ENCODE measurements at places on chromosomes 1 and 21.
A peak's percentile ranks its signal among the peaks of the same experiment; 100 is the strongest.

- no peak for DNase-seq
These were observed 123.6 kb upstream of the KCNJ15 start for GRCh38 chr21:38133240-38133639.

- DNase-seq: no peak
These were observed 42.3 kb upstream of the NFASC start for GRCh38 chr1:204828352-204828850.

DNA sequence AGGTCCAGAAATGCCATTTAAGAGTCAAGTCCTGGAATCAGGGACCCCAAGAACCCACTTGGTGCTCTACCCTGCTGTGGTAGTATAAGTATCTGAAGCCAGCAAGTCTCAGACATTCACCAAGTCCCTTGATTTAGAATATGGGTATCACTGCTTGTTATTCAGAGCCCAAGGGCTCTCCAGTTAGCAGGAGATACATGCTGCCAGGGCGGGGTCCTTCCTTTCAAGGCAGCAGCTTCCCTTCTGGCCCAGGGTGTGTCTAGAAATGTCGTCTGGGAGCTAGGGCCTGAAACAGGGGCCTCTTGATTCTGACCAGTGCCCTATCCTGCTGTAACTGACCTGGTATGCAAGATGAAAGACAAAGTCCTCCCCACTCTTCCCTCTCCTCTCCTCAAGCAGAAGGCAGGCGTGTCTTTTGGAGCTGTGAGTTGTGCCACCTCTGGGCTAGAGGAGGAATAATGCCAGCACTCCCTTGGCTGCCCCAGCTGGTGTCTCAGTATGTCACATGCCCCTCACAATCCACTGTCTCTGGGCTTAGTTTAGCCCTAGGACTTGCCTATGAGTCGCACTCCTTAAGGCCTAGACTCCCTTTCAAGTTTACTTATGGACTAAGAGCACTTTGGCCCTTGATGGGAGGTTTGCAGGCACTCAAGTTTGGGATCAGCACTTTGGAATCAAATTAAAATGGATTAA, 200.2 kb downstream of the MRPL39 start:
- no peak for DNase-seq

- DNase-seq: peak; percentile 63
These were observed 29.9 kb upstream of the RPTN start for GRCh38 chr1:152188673-152189591.

GRCh38 chr1:99546432-99547416, 99.2 kb upstream of the PALMD start:
- DNase-seq: no peak

DNA sequence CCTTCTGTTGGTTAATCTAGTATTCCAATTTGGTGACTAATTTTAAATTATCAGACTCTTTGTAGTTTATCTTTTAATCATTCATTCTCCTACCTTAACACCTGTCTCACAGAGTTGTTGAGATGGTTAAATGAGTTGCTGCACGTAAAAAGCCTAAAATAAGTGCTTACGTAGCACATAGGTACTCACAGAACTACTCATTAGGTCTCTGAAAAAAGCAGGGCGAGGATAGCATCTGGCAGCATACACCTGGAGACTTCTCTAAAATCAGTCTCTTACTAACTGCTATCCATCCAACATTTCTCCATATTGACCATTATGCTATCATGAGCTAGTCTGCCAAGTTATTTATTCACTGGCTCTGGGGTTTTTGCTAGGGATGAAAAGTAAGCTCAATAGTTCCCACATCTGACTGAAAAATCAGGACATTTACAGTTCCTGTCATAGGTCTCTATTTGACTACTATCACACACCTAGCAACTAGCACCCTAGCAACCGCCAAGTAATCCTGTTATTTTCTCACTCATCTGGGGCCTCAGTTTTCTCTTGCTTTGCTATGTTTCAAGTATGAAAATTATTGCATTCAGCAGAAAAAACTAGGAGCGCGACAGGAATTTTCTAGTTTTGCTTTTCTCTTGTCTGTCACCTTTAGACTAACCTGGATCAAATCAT, 11.2 kb downstream of the CSDE1 start:
- no peak for DNase-seq

DNA sequence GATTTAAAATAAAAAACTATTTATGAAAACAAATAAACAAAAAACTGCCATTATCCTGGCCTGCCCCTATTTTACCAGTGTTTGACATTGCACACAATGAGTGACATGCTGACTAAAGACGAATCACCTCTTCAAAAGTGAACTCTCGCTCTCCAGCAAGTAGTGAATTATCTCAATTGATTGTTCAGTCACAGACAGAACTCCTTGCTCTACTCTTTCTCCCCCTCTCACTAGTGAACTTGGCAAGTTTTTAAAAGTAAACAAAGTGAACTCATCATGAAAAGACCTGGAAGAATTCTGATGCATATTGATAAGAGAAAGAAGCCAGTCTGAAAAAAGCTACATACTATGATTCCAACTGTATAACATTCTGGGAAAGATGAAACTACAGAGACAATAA, 4.7 kb upstream of the C1orf52 start:
- DNase-seq: no peak

- DNase-seq: no peak
These were observed 91.3 kb upstream of the HNRNPU start for GRCh38 chr1:244955661-244956060.

DNA sequence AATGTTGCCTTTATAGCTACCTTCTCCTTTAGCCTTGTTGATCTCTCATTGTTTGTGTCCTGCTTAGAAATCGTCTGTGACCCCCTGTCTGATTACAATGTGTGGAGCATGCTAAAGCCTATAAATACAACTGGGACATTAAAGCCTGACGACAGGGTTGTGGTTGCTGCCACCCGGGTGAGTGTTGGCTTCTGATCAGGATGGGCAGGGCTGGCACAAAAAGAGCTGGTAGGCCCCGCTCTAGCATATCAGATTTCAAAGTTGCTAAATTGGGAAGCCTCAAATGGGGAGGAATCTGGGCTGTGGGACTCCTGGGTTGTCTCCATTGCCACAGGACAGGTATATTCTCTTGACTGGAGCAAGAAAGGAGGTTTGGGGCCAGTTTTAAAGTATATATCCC, 8.4 kb downstream of the NCSTN start:
- DNase-seq: no peak

GRCh38 chr1:48036710-48037355, 39.6 kb upstream of the TRABD2B start:
- DNase-seq: no peak

- DNase-seq: no peak
These were observed 13.4 kb downstream of the SNAP47 start for GRCh38 chr1:227748496-227749182.

- DNase-seq: no peak
These were observed 3.6 kb downstream of the GUK1 start for GRCh38 chr1:228143480-228144192.

DNA sequence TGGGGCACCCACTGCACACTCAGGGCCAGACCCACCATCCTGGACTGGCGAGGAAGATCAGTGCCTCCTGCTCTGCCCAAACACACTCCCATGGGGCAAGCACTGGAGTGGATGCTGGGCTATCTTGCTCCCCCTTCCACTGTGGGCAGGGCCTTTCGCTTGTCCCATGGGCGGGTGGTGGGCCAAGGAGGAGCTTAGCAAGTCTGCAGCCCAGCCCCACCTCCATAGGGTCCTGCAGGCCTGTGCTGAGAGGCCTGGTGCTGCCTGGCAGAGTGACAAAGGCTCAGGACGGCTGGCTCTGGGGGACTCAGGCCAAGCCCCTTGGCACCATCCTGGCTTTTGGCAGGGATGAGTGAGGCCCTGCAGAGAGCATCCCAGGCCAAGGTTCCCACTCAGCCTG, 89.4 kb downstream of the PTPRU start:
- no peak for DNase-seq

GRCh38 chr1:30342535-30343141, 380.7 kb downstream of the MATN1 start:
- DNase-seq: no peak

- no peak for DNase-seq
These were observed 17.4 kb upstream of the LRRC3 start for GRCh38 chr21:44437696-44438431.

DNA sequence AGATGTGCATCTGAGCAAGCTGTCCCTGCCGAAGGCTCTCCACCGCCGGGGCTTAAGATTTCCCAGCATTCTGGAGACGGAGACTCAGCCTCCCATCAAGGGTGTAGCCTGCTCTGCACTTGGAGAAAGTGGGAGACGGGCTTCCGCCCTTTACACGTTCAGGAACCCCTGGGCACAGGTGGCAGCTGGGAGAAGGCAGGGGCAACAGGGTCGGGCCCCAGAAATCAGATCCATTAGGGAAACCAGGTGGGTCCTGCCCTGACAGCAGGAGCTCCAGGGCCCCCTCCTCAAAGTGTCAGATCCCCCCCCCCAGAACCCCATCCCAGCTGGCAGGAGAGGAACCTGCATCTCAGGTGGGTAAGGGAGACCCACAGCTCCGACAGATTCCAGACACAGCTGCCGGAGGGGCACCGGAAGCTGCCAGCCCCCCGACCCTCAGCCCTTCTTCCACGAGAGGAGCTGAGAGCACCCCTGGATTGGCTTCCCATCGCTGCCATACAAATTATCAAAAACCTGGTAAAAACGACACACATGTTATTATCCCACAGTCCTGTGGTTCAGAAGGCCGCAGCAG, 236.6 kb downstream of the NPHP4 start:
- DNase-seq: no peak

GRCh38 chr21:44918581-44919033, 2.1 kb downstream of the ITGB2 start:
- DNase-seq: no peak

DNA sequence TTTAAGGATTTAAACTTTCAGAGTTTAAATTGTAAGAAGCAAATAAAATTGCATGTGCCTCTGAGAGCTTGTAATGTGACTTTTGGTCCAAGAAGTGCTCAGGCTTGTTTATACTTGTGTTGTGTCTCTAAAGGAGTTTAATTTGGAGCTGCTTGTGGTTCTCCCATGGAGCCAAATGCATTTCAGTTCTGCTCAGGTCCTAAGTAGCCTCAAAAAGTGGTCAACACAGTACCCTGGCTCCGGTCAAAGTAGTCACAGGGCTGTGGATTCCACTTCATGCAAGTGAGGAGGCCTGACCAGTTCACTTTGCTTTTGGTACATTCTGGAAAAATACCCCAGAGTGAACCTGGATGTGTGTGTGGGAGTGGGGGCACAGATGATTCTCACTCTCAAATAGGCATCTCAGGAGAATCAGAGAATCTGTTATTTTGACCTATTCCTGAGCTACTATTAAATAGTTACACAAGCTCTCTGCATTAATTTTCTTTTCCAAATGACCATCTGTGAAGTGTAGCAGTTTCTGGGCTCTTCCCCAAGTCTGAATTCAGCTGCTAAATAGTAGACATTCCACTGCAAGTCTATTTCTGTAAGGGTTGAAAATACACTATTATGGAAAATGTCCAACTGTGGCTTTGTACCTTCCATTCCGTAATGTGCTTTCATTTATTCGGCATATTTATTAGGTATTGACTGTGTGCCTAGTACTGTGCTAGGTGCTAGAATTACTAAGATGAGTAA, 31.7 kb upstream of the AGO1 start:
- DNase-seq: no peak

- DNase-seq: no peak
These were observed 118.1 kb downstream of the SIK1 start for GRCh38 chr21:43308815-43309283.
